ENCODE measurements at places on chromosomes 1 and 21. TPM values are rescaled to one million over a fixed set of nuclear protein-coding genes. Genes with fewer than 3 reads are reported as not detected.

- DNase-seq, result no peak
These were observed 4.5 kb downstream of the FHL3 start for GRCh38 chr1:38000529-38001455.

GRCh38 chr1:67162954-67163353 lies 3.3 kb upstream of the IL23R start:
- DNase-seq, result no peak

GRCh38 chr1:34618381-34618780 lies 136.5 kb upstream of the GJB5 start:
- no peak for DNase-seq

TAL1 gene
- 2.1 TPM for total RNA-seq

MTX1 gene
- 26.1 TPM for total RNA-seq

DYNLT5 gene
- 1.4 TPM for total RNA-seq

CADM3 gene
- 165 TPM for total RNA-seq

DNA sequence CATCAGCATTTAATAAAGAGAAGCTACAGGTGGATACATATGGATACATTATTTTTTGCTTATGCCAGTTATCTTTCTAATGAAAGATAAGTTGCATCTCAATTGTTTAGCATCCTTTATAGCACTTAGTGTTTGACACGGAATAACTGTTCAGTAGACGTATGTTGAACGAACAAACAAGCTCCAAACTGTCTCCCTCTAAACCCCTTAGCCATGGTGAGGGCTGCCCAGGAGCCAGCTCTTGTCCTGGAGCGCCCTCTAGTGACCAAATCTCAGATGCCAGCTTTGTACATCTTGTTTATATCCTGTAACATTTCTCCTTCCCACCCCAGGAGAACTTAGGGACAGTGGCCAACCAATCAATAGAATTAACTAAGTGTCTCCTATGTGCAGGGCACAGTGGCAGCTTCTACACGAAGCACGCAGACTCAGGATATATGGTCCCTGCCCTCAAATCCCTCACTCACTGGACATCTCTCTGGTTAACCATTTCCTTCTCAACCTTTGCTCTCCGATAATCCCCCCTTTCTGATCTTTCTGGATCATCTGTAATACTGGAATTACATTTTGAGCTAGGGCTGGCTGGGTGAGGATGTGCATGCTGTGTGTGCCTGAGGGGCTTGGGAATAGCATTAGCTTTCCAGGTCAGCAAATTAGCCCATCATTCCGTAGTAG lies 22.9 kb downstream of the KCNA10 start:
- DNase-seq, result peak; percentile 88

Data from glutamatergic neuron (in vitro differentiated cells).